ENCODE measurements at places on chromosomes 12 and 14. TPM values are rescaled to one million over a fixed set of nuclear protein-coding genes. Genes with fewer than 3 reads are reported as not detected.

Gene KRT72
- polyA plus RNA-seq, result not detected

Gene KRT75
- not detected for polyA plus RNA-seq

Gene RPL10L
- polyA plus RNA-seq, result not detected

Gene CLIP1
- 104 TPM for polyA plus RNA-seq

Gene MYO1H
- polyA plus RNA-seq, result not detected

Gene AQP2
- not detected for polyA plus RNA-seq

Gene LRRC10
- not detected for polyA plus RNA-seq

Gene TNS2
- polyA plus RNA-seq, result 73.9 TPM

Gene ADAMTS20
- 0.01 TPM for polyA plus RNA-seq

Gene ALG10B
- 6.9 TPM for polyA plus RNA-seq

Gene TMEM132C
- polyA plus RNA-seq, result not detected

Gene TAS2R14
- 1.3 TPM for polyA plus RNA-seq

Gene BTBD6
- 41.9 TPM for polyA plus RNA-seq

Gene PLEK2
- polyA plus RNA-seq, result 3.1 TPM

Gene TESPA1
- polyA plus RNA-seq, result not detected

Gene ANKRD33
- polyA plus RNA-seq, result not detected

Gene LRRC9
- not detected for polyA plus RNA-seq

Gene LPAR5
- polyA plus RNA-seq, result not detected

Gene PIWIL1
- polyA plus RNA-seq, result not detected

Gene B4GALNT1
- 1.2 TPM for polyA plus RNA-seq

Gene RPGRIP1
- not detected for polyA plus RNA-seq

Gene RBMS2
- 67.9 TPM for polyA plus RNA-seq

Gene SIX6
- not detected for polyA plus RNA-seq

Gene TOMM20L
- not detected for polyA plus RNA-seq

Gene CEBPE
- not detected for polyA plus RNA-seq

Gene SLC24A4
- polyA plus RNA-seq, result not detected

Gene ANO6
- polyA plus RNA-seq, result 45.8 TPM

Gene SYT1
- polyA plus RNA-seq, result 1.3 TPM

Gene NOVA1
- 0.10 TPM for polyA plus RNA-seq

Gene FAM90A1
- polyA plus RNA-seq, result 0.20 TPM

Gene E2F7
- polyA plus RNA-seq, result 3.6 TPM

Gene SERPINA10
- not detected for polyA plus RNA-seq

Gene HCAR2
- not detected for polyA plus RNA-seq

Gene PUS7L
- 6.9 TPM for polyA plus RNA-seq
